ENCODE measurements at places on chromosomes 4 and X.

DNA sequence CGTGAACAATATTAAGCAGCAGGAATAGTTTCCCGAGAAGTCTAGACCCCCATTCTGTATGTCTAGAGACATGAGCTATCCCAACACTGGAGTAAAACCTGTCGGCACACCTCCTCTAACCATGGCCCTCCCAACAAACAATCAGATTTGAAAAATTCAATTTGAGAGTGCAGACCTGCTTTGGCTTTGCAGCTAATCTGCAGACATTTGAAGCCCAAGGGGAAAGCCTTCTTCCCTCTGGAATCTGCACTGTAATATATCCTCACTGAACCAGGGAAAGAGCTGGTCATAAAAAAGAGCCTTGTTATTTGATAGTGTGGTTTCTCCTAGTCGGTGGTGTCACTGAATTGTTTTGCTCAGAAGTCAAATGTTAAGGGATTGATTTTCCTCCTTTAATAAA, 44.6 kb upstream of the KLHL34 start:
- no peak for DNase-seq

DNA sequence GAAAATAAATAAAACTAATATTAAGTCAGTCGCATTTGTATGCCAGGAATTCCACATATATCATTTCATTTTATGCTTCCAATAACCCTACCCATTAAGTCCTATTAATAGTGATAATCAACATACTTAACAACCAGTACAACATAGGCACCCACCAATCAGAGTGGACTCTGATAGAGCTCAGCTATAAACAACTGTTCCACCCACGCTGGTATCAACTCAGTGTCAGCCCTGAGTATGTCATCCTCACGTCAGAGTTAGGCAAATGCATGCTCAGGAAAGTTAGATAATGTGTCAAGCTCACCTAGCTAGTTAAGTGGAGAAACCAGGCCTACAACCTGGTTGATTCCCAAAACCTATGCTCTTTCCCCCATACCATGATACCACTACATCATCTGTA, 89.3 kb downstream of the SMARCA1 start:
- DNase-seq: no peak

DNA sequence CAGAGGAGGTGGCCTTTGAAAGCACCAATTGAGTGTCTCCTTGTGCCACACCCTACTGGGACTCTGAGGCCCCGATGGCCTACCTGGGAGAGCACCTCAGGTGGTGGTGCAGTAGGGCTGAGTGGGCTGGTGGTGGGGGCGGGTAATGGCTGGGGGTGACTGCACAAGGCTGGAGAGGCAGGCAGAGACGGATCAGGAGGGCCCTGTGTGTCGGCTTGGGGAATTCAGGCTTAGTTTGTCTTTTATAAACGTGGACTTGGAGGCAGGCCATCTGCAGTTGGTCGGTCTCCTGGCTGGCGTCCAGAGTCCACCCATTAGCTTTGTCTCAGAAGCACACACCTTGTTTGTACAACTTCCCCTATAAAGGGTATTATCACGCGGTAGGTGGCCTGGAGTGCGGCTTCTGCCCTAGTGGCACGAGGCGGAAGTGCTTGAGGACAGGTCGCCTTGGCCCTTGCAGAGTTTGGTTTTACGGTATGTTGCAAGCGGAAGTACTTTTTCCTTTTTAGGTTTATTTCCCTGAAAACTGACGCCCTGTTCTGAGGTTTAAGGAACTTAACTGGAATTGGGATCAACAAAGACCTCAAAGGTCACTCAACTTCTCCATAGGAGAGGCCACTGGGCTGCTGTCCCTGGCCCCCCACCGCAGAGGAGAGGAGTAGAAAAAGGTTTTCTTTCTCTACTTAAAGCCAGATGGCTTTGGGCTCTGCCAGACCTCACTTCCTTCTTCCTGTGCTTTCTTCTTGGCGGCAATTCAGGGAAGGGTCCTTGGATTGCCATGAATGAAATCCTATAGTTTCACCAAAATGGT, 8.0 kb downstream of the TBC1D14 start:
- DNase-seq: no peak

DNA sequence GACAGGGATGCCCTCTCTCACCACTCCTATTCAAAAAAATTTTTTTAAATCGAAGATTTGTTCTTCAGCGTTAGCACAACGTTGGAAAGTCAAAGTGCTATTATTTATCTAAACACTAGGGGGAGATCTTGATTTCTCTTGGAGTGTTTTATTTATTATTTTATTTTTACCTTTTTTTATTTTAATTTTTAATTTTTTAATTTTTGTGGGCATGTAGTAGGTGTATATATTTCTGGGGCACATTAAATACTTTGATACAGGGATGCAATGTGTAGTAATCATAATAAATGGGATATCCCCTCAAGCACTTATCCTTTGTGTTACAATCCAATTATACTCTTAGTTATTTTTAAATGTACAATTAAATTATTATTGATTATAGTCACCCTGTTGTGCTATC, 37.4 kb upstream of the SLC10A4 start:
- DNase-seq: no peak

- DNase-seq: no peak
Observed at GRCh38 chr4:137678796-137679195, 146.5 kb upstream of the PCDH18 start.

DNA sequence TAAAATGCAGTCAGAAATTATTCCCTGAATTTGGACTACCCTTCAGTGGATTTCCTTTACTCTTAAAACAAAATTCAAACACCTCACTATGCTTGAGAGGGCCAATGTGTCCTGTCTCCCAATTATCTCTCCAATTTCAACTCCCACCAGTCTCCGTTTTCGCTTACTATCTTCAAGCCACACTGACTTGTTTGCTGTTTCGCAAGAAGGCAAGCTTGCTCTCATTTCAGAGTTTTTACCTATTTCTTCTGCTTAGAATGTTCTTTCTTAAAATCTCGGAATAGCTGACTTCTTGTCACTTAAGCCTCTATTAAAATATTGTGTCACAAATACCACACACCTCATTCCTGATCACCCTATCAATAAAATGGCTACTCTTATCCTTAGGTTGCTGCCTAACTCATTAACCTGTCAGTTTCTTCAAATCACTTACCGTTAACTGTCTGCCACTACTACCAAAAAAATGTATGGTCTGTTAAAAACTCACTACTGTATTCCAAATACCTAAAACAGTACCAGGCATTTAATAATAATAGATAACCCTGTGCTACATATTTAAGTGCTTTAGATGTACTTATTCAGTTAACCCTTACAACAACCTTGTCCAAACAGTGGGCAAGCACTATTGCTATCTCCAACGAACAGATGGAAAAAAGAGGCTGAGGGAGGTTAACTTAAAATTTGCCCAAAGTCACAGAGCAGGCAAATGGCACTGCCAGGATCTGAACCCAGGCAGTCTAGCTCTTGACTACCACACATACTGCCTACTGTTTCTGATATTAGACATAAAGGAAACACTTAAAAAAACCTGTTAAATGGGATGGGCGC, 2.9 kb downstream of the UBA6 start:
- DNase-seq: no peak

DNA sequence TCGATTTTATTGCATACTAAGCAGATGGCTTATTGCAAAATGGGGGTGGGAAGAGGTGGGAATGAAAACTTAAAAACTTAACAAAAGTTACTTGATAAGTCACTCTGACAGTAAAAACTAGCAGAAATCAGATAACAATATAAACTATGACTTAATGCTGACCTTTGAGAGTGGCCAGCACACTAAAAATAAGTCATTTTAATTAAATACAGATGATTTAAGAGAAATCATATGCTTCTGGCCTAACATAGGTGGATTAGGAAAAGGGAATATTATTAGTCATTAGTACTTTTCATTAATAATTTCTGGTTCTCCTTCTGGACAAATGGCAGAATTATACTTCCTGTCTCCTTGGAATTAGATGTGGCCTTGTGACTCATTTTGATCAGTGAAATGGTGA, 756.7 kb downstream of the PCDH19 start:
- DNase-seq: no peak

- DNase-seq: no peak
Observed at GRCh38 chr4:128394778-128395177, 107.2 kb upstream of the PGRMC2 start.

DNA sequence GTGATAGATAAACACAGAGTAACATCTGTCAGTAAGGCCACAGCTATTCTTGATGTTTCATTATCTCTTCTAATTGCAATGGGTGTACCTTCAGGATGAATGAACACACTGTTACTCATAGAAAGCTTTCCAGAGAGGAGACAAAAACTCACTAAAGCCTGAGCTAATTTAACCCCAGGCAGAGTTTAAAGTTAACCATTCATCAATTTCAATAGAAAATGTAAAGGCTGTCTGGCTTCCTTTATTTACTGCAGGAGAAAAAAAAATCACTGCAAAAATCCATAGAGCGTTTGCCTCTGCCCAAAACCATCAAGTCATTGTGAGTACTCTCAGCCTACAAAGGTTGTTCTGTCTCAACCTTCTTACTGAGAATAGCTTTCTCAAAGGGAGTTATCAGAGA, 376.9 kb downstream of the PPP4R3C start:
- DNase-seq: no peak

DNA sequence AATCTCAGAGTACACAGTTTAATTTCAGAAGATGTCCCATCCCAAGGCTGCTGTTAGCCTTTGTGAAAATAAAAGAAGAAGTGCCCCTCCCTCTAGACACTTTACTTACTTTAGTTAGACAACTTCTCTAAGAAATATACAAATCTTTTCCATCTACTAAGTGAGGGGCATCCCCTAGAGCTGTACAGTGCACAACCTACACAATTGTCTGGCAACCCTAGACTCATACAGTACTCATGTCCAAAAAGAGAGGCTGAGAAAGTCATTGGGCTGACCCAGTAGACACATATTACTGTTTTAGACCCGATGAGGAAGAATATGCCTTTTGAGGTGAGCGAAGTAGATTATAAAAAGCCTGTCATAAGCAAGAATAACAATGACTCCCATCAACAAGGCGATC, 297.6 kb downstream of the IDS start:
- DNase-seq: no peak

DNA sequence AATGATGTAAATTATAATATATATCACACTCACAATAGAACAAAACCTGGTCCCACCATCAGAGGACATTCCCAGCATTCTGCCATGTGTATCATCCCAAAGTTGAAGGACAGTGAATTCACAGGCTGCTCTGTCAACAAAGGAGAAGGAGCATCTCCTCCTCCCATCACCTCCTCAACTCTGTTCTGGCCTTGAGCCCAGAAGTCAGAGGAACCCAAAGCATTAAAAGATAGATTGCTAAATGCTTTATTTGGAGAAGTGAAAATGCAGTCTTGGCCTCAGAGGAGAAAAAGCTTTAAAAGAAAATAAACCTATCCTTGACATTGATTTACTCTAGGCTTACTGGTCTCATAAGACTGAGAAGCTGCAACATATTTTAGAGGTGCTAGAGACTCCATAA, 268.8 kb upstream of the RASGEF1B start:
- no peak for DNase-seq

DNA sequence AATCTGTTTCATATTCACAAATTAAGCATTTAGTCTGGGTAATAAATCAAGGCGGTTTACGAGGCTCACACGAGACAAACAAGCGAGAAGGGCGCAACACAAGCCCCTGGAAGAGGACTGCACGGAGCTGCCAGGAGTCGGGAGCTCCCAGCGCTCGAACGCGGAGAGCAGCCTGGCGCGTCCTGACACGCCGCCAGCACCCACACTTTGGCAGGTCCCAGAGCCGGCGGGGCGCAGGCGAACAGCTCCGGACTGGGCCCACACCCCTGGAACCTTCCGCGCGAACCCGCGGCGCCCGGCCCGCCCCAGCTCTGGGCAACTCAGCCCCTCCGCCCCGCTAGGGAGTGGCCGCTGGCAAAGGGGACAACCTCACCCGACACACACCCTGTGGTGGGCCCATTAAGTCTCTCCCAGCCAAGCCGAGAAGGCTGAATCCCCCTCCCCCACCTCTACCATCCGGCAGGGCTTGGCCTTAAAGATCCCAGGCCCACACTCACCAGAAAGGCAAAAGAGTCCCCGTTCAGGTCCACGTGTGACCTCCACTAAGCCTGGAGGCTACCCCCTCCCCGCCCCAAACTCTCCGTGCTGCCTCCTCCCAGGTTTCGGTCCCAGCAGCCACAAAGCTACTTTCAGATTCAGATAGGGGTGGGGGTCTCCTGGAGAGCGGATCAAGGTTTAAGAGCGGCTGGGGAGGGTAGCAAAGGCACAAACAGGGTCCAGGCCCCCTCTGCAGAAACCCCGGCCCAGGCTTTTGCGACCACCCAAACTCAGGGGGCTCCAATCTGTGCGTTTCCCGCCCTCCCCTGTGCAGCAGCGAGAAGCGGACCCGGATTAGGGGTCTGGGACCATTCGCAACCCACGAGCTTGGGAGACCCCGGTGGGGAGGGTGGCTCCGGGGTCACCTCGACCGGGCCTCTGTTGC, 47.5 kb upstream of the BCOR start:
- no peak for DNase-seq

GRCh38 chr4:17630228-17630627, 15.8 kb downstream of the MED28 start:
- DNase-seq: no peak

GRCh38 chr4:47410271-47410670, 53.2 kb downstream of the COMMD8 start:
- no peak for DNase-seq

DNA sequence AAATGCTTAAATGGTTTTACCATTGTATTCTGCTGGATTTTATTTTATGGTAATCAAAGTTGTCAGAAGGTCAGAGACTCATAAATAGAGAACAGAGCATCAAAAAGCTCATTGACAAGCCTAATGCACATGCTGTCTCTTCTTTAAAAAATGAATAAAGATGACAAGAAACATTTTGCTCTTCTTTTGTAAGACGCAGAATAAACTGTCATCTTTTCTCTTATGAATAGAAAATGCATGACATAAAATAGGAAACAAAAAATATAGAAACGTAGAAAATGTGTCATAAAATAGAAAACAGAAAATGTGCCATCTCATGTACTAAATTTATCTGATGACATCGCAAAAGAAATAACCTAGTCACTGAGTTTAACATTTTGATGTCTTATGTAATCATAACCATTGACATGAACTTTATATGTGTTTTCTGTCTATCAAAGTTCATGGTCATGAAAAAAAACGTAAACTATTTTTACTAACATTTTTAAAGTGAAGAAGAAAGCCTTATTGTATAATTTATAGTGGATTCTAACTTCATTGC, 484.1 kb downstream of the TRIML1 start:
- no peak for DNase-seq

DNA sequence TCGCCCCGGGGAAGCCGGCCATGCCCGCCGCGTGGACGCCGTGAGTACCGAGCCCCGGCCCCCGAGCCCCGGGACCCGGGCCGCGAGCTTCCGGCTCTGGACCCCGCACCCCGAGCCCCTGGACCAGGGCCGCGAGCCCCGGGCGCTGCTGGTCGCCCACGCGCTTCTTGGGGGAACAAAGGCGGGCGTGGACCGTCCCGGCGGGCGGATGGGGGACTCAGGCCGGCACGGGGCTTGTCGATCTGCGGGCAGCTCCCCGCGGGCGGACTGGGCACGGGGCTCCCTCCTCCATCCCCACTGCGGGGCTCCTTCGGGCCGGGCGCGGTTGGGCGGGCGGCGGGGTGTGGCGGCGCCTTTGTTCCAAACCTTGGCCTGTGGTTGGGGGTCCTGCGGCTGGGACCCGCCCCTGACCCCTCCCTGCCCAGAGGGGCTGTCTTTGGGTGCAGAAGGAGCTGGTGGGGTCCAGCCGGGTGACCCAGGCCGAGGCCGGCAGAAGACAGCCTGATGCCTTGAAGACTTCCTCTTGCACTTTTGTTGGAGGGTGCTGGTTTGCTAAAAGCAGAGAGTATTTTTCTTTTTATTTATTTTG, 25.2 kb upstream of the ADD1 start:
- no peak for DNase-seq

- DNase-seq: no peak
Observed at GRCh38 chrX:139538907-139539790, 8.6 kb downstream of the F9 start.
